Left ventricle myocardium inferior (tissue), 1 donor: ENCODE measurements at places on chromosomes 4 and X. TPM values are rescaled to one million over a fixed set of nuclear protein-coding genes. Genes with fewer than 3 reads are reported as not detected.

GRCh38 chr4:67744561-67745283 is 9.5 kb downstream of the GNRHR start:
- no peak for DNase-seq

- no peak for DNase-seq
These were observed 22.8 kb upstream of the UNC5C start for GRCh38 chr4:95571577-95571976.

GRCh38 chr4:140153419-140153717 is 616 bp downstream of the MAML3 start:
- DNase-seq, result no peak

GRCh38 chr4:88737307-88737941 is 39.8 kb upstream of the NAP1L5 start:
- DNase-seq, result no peak

DNA sequence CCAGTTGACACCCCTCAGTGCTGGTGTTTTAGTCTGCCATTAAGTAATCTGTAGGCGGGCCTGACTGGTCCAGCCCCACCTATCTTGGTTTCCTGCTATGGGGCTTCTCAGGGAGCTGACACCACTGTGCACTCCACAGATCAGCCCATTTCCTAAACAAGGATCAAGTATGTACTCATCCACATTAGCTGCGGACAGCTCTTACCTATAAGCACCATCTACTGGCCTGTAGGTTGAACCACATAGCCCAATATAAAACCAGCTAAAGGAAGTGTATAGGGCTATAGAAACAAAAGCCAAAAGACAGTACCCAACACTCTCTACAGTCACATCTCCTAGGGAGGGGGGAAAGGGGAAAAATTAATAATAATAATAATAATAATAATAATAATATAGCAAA is 353.5 kb upstream of the CXorf51B start:
- no peak for DNase-seq

DNA sequence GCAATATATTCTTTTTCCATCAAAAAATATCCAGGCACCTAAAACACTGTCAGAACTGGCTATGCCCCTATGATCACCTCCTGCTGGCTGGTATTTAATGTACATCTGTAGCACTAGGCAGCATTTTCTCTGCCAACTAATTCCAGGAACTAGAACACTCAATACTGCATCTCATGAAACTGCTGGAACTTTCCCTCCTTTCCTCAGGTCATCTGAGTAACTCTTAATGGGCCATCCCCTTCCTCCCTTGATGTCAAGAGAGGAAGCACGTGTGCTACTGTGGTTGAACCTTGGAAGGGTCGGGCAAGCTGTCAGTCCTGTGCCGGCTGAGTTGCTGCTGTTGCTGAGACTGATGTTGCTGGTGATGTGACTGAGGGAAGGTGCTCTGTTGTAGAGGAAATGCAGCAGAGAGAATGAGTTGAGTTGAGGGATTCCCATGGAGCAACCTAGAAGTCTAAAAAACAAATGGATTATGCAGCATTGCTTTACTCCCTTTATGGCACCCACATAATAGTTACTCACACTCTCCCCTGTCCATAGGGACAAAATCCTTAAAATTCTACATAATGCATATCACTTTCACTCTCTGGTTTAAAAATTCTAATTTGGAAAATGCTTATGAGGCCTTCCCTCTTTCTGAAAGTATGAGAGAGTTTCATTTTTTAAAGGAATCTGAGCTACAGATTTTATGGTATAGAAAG is 39.5 kb downstream of the TMEM165 start:
- no peak for DNase-seq

DNA sequence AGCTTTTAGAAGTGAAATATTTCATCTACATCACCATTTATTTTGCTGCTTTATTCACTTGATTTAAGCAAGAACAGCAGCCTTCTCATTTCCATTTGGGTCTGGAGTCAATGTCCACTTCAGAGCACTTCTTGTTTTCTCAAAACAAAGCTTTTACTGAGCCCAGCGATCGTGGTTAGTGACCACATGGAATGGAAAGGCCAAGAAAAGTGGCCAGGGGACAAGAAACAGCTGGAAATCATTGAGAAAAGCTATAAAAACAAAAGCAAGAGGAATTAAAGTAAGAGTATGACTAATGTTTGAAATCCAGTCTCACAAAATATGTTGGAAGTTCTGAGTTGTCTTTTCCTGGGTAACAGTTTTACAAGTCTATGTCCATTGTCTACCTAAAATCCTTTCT is 328.4 kb upstream of the INTU start:
- no peak for DNase-seq

GABRE gene
- total RNA-seq, result 31.3 TPM

F11 gene
- total RNA-seq, result 0.30 TPM
